Esophagus mucosa (tissue), 1 donor: ENCODE measurements at places on chromosomes 5 and 9. TPM values are rescaled to one million over a fixed set of nuclear protein-coding genes. Genes with fewer than 3 reads are reported as not detected.
A peak's percentile ranks its signal among the peaks of the same experiment; 100 is the strongest.

DBH gene
- total RNA-seq = not detected

OR2S2 gene
- not detected for total RNA-seq

DPM2 gene
- total RNA-seq = 25.7 TPM

CDC20B gene
- not detected for total RNA-seq

GRCh38 chr5:109476292-109476691 lies 66.5 kb upstream of the PJA2 start:
- no peak for ATAC-seq

DNA sequence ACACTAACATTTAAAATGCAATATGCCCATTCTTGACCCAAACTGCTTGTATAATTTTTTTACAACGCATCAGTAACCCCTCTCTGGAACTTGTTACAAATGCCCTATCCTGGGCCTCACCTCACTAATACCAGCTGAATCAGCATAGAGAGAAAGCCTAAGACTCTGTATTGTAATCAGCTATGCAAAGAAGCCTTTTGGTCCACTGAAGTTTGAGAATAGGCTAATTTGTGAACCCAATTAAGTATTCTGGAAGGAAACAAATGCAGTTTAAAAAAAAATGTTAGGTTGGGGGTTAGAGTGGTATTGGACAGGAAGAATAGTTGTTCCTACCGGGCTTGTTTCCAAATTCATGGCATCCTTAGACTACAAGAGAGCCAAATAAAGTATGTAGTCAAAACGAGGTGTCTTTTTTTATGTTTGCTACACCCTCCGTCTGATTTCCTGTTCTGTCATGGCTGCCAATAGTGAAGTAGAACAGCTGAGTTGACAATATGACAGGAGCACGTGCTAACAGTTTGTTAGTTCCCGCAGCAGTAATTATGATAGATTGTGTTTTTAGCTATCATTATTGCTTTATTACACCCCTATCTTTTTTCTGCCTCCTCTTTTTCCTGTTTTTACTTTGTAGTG lies 1048.7 kb upstream of the NUDT12 start:
- ATAC-seq = no peak

DNA sequence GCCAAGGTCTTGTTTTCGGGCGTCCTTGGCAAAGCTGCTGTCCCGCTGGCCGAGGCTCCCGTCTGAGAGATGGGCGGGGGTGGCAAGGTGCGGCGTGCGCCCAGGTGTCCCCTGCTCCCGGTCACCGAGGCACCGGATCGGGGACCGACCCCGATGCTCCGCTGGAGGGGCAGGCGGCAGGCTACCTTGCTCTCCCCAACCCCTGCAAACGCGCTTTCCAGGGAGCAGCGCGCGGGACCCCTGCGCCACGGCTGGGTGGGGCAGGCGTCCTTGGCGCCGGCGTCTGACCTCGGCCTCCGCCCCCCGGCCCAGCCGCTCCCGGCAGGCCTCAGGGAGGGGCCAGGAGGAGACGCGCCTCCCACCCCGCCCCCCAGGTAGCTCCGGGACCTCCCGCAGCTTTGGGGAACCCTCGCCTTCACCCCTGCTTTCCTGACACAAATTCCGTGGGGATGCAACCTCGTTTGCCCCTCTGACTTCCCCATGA lies 551 bp downstream of the N4BP3 start:
- ATAC-seq = peak; percentile 54

DNA sequence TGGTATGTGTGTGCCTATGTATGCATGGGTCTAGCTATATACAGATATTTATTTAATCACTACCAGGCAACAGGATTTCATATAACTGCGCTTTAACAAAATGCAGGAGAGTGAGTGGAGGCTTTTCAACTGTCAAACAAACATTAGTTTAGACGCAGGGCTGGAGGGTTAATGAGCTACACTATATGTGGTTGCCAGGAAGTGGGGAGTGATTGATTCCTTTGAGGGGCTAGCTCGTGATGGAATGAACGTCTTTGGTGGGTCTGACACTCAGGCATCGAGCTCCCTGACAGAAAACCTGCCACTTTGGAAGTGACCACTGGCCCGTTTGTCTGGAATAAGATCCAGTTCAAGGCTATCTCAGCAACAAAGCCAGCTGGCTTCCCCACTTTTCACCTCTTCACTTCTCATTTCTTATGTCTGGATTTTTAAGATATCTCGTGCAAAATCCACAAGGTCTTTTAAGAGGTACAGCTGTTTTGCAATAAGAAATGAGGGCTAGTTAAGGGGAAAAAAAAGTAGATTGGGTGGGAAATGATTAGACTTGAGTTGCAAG lies 78.0 kb downstream of the CFAP77 start:
- no peak for ATAC-seq

DNA sequence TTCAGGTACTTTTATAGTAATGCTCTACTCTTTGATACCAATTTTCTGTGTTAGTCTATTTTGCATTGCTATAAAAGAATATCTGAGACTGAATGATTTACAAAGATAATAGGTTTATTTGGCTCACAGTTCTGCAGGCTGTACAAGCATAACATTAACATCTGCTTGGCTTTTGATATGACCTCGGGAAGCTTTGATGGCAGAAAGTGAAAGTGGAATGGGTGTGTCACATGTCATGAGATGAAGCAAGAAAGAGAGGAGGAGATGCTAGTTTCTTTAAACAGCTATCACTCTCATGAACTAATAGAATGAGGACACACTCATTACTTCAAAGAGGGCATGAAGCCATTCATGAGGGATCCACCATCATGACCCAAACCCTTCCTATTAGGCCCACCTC lies 270.9 kb upstream of the IL12B start:
- ATAC-seq = no peak

- no peak for ATAC-seq
Measured at GRCh38 chr5:100584069-100584468, 48.9 kb downstream of the FAM174A start.

DNA sequence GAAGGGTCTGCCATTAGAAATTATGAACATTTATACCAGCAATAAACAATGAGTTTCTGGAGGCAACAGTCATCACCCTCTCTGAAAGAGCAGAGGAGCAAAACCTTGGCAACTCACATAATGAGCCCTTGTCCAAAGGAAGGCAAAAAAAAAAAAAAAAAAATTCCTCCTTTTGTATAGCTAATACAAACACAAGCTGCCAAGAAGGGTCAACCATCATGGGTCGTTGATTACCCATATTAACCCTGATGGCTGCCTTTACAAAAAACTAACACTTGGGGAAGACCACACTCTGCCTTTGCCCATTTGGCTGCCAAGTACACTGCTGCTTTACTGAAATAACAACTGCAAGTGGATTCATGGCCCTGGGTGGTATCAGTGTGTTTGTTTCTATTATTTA lies 272.7 kb downstream of the ADAMTSL1 start:
- ATAC-seq = no peak
